Anterior cingulate cortex (tissue), 58 donors: ENCODE measurements at places on chromosomes 6 and 20.
A peak's percentile ranks its signal among the peaks of the same experiment; 100 is the strongest.

DNA sequence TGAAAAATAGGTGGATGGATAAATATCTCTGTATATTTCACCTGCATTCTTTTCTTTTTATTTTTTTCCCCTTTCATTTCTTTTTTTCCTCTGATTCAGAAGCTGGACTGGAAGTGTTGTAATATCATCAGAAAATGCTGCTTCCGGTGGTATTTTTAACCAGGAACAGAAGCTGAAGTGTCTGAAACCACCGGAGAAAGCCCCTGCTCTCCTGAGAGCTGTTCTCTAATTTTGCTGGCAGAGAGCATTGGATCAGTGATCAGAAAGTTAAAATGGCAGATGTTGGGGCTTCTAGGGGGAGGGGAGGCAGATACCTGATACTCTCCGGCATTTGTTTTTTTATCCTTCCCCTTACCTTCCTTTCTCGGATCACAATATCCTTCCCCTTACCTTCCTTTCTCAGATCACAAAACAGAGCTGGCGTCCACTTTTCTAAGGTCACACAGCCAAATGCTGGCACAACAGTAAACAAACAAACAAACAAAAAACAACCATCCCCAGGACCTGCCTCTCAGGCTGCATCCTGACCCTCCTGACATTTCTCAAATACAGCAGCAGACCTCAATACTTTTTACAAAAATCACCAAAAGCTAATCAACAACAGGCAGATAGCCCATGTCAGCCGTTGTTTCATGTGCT is 143.2 kb upstream of the ZNF217 start:
- no peak for DNase-seq

GRCh38 chr6:160077526-160077925 is 44.1 kb upstream of the SLC22A1 start:
- DNase-seq: no peak

- no peak for DNase-seq
Measured at GRCh38 chr6:159358562-159358961, 189.4 kb downstream of the FNDC1 start.

DNA sequence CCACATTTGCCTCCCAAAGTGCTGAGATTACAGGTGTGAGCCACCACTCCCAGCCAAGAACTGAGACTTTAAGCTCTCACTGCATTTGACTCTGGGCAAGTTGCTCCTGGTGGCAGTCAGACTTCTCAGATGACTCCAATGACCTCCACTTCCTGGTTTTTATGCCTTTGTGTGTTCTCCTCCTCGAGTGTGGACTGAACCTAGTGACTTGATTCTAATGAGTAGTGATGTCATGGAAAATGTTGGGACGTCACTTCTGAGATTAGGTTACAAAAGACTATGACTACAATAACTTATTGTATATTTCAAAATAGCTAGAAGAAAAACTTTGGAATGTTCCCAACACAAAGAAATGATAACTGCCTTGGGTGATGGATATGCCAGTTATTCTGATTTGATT is 12.0 kb downstream of the SPINT3 start:
- no peak for DNase-seq

GRCh38 chr6:40912158-40912946 is 126.7 kb downstream of the UNC5CL start:
- DNase-seq: no peak

DNA sequence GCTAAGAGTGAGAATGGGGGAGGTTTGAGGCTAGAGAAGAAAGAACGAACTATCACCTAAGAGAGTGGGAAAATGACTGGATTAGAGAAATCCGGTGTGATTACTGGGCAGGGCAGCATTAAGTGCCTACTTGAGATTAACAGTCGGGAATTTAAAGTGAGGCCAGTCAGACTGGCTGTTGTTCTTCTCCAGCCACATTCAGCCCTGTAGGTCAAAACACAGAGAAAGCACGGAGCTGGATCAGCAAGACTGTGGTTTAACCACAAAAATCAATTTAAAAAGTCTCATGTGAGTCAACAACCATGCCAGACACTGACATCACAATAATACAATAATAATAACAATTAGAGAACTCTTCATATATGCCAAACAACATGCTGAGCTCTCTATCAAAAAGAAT is 301.9 kb upstream of the SGK1 start:
- no peak for DNase-seq

DNA sequence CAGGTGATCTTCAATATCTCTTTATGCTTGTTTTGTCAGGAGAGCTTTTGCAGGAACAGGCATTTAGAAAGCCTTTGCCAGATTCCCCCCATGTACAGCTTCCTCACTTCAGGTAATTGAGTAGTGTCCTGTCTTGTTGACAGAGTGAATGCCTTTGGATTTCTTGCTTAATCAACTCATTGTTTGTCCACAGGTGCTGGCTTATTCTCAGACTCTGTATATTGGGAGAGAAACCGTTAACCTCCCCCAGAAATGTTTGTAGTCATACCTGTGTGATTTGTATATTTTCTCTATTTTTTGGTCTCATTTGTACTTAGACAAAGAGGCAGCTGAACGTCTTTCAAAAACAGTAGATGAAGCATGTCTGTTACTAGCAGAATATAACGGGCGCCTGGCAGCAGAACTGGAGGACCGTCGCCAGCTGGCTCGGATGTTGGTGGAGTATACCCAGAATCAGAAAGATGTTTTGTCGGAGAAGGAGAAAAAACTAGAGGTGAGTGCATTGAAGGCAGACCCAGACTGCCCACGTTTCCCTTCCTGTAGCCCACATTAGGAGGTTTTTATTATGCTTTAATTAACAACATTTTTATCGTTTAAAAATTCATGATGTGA is 32.3 kb downstream of the RPRD1B start:
- peak; percentile 25 for DNase-seq

DNA sequence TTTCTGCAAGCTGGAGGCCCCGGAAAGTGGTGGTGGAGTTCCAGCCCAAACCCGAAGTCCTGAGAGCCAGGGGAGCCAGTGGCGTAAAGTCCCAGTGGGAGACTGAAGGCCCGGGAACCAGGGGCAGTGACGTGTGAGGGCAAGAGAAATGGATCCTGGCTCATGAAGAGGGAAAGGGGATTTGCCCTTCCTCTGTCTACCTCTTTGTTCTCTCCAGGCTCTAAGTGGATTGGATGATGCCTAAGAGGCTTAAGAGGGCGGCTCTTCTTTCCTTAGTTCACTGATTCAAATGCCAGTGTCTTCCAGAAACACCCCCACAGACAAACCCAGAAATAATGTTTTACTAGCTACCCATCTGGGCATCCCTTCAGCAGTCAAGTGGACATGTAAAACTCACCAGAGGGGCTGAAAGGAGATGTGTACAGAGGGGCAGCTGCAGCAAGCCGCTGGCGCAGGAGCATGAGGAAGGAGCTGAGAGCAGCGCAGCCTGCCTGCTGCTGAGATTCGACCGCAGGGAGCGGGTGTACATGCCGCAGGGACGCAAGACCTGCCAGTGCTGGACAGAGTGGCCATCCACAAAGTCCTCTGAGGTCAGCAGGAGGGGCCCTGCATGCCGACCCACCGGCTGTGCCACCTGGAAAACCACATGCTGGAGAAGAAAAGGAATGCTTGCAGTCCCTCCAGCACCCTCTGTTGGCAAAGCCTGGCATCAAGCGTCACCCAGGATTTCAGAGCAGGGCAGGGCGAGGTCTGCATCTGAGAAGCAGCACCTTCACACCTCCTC is 29.5 kb downstream of the CDYL start:
- DNase-seq: peak; percentile 25

- DNase-seq: no peak
Measured at GRCh38 chr6:43773050-43773979, 3.3 kb downstream of the VEGFA start.

- no peak for DNase-seq
Measured at GRCh38 chr6:150090328-150090727, 21.4 kb upstream of the ULBP3 start.

- DNase-seq: no peak
Measured at GRCh38 chr6:52515219-52515960, 61.5 kb downstream of the TRAM2 start.

GRCh38 chr6:56986611-56987010 is 31.7 kb downstream of the BEND6 start:
- no peak for DNase-seq

DNA sequence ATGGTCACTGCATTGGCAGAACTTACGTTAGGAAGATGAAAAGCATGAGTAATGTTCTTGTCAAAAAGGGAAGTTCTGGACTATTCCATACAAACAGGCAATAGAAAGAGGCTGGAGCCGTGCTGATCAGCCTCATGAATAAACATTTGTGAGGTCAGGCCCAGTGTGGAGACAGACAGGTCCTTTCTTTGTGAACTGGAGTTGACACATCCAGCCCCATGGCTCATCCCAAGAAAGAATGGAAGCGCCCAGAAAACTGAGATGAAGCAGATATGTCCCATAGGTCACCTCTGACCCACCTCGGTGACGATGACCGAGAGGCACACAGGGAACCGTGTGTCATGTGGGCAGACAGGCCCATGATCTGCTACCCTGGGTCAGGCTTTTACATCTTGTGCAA is 276.0 kb upstream of the SGK1 start:
- no peak for DNase-seq

- DNase-seq: no peak
Measured at GRCh38 chr20:54938707-54939106, 463.3 kb downstream of the DOK5 start.

- DNase-seq: no peak
Measured at GRCh38 chr6:2589171-2589661, 161.5 kb downstream of the MYLK4 start.

DNA sequence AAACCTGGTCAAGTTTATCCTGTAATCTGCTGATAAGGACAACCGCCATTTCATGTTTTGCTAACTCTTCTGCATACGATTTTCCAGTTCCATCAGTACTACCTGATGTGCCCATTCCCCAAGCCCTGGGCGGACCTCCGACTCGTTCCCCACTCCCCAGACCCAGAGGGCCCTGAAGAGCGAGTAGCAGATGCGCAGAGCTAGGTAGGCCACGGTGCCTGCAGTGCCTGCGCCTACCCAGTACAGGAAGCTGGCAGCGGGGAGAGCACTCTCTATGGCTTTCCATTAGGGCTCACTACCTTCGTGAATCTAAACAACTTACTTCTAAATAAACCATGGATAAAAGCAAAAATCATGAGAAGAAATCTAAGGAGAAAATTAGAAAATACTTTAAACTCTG is 14.3 kb upstream of the ZDHHC14 start:
- no peak for DNase-seq

- DNase-seq: no peak
Measured at GRCh38 chr6:5506597-5506996, 245.3 kb downstream of the FARS2 start.

DNA sequence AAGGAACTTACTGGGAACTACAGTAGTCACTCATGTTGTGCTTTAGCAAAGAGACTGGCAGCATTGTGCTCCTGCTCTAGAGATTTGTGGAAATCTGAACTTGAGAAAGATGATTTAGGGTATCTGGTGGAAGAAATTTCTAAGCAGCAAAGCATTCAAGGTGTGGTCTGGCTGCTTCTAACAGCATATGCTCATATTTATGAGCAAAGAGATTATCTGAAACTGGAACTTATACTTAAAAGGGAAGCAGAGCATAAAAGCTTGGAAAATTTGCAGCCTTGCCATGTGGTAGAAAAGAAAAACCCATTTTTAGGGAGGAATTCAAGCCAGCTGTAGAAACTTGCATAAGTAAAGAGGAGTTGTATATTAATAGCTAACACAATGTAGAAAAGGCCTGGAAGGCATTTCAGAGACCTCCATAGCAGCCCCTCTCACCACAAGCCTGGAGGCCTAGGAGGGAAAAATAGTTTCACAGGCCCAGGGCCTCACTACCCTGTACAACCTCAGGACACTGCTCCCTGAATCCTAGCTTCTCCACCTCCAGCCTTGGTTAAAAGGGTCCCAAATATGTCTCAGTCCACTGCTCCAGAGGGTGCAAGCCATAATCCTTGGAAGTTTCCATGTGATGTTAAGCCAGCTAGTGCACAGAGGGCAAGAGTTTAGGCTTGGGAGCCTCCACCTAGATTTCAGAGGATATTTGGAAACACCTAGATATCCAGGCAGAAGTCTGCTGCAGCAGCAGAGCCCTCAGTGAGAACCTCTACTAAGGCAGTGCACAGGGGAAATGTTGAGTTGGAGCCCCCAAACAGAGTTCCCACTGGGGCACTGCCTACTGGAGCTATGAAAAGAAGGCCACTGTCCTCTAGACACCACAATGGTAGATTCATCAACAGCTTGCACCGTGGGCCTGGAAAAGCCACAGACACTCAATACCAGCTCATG is 6.6 kb downstream of the EPM2A start:
- no peak for DNase-seq

DNA sequence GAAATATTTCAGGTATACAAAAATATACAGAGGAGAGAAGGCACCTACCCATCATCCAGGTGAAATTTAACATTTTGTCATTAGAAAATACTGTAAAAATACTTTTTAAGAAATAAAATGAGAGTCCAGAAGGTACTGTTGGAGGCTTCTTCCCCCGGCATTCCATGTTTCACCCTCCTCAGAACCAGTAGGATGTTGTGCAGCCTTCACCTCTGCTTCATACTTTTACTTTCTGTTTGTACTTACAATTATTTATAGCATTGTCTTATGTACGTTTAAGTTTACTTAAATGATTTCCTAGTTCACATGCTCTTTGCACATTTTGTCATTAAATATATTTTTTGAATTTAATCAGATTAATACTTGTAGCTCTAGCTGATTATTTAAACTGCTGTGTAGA is 30.9 kb downstream of the TMEM200A start:
- DNase-seq: no peak

- no peak for DNase-seq
Measured at GRCh38 chr6:147689398-147689797, 180.9 kb downstream of the SAMD5 start.

DNA sequence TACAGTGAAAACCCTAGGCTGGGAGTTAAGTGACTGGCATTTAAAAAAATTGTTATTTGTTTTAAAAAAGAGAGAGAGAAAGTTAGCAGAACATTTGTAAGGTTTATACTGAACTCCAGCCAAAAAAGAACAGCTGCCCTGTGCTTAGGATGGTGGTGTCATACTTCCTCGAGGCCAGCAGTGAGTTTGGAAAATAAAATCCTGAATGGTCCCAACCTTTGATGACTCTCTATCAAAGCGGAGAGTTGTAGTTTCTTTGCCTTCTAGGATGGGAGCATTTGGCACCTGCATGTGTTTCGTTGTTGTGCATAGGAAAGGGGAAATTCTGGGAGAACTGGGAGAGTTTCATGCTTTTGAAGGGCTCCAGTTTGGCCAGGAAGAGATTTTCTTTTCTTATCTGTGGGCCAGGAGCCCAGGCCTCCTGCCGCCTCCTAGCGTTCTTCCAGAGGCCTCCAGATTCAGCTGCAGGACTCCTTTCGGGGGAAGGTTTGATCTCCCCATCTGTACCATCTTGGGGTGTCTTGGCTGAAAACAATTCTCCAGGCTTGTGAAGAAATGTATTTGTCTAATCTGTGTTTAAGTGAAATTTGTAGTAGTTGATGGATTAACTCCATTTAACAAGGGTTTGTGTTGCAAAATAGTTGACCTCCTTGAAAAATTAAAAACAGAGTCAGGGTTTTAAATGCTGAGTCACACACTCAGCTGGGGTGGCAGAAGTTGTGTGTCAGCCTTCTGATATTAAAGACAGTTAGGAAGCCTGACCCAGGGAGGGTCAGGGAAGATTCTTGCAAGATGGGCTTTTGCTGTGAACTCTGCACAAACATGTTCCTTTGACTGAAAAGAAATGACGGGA is 63.4 kb downstream of the TXNDC5 start:
- DNase-seq: no peak
